ENCODE measurements at places on chromosomes 1 and 21.

DNA sequence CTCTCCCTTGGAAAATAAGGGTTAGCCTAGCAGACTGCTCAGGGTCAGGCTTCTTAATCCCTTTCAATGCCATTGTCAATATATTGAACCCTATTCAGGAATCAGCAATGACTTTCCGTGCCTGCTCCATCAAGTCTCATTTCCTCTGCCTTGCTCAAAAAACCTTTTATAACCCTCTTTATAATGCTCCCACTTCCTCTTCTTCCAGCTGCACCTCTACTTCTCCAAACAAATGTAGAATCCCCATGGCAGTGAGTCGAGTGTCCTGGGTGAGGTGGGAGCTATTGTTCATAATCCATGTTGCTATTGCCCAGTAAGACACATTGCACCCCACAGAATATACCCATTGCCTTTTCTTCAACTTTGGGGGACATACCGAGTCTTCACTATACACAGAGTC, 58.6 kb downstream of the OLIG1 start:
- DNase-seq, result no peak

DNA sequence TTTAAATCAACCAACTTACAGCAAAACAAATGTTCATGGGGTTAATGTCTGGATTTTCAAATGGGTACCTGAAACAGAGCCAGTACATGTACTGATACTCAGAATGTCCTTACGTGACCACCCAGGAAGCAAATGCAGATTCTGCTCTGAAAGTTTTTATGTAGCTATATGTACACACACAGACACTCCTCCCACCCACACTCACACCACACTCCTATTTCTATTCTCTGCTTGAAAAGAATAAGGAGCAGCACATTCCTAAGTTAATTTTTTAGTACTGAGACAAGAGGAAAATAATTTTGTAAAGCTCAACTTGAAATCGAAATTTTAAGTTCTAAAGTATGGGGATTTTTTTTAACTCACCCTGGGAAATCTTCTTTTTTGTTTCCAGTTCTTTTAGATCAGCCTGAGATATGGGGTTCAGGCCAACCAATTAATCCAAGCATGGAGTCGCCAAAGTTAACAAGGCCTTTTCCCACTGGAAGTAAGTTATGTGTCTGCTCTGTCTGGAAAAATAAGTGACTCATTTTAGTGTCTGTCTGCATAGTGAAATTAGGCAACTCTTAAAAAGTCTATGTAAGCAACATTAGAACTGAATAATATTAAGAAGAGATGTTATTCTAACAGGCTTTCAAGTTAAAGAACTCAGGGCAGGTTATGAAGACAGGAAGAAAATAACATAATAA, 75.5 kb upstream of the DYNLT5 start:
- DNase-seq, result no peak

DNA sequence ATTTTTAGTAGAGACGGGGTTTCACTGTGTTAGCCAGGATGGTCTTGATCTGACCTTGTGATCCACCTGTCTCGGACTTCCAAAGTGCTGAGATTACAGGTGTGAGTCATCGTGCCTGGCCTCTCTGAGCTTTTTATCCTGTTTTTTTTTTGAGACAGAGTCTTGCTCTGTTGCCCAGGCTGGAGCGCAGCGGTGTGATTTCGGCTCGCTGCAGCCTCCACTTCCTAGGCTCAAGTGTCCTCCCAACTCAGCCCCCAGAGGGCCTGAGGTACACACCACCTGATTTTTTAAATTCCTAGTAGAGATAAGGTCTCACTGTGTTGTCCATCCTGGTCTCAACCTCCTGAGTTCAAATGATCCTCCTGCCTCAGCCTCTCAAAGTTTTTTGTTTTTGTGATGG, 20.4 kb downstream of the SESN2 start:
- DNase-seq, result no peak

DNA sequence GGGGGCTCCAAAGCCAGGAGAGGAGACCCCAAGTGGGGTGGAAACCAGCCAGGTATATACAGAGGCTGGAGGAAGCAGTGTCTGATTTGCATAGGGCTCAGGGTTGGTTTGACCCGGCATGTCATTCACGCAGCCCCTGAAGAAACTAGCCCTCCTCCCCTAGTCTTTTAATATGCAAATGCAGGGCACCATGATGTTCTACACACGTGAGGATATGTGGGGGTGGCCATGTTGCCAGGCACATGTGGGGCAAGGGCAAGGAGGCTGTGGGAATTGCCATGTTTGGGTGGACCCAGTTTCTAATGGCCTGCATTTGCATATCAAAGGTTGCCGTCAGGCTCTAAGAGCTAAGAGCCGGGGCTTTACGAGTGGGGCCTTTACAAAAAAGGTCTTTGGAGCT, 12.0 kb upstream of the RHOU start:
- no peak for DNase-seq

DNA sequence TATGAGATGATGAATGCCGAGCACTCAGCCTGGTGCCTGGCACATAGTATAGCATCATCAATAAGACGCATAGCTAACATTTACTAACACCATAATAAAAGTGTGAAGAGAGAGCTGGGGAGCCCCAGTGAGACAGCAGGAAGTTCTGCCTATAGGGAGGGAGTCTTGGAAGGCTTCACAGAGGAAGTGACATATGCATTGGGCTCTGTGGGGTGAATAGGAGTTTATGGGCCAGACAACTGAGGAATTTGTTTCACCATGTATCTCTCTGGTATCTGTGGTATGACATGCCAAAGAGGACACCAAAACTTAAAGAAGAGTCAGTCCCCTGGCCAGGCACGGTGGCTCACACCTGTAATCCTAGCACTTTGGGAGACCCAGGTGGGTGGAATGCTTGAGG, 118.3 kb upstream of the TMEM51 start:
- no peak for DNase-seq

GRCh38 chr21:43634618-43635017, 24.7 kb downstream of the HSF2BP start:
- DNase-seq, result no peak

DNA sequence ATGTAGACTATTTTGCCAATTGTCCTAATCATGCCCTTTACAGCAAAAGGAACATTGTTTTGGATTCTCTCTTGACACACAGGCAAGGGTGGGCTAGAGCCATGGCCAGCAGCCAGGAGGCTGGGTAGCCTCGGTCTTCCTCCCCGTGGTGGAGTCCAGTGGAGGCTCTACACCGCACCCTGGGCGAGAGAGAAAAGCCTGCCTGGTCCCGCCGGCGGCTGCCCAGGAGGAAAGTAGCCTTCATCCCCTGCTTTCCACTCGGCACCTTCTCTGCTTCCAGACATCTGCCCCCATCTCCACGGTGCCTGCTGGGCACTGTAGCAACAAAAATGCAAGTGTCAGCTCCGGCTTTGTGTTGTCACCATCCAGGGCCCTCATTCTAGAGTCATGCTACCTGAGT, 21.6 kb downstream of the PROK1 start:
- DNase-seq, result no peak

DNA sequence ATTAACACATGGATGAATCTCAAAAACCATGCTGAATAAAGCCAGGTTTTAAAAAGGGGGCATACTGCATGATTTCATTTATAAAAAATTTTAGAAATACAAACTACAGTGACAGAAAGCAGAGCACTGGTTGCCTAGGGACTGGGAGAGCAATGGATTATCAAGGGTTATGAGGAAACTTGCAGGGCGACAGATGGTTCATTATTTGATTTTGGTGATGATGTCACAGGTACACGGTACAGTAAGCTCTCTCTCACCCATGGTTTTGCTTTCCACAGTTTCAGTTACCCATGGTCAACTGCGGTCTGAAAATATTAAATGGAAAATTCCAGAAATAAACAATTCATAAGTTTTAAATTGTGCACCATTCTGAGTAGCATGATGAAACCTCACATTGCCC, 14.1 kb downstream of the VAMP4 start:
- DNase-seq, result no peak

GRCh38 chr1:200473698-200474371, 64.0 kb upstream of the ZNF281 start:
- DNase-seq, result peak; percentile 9

- no peak for DNase-seq
These were observed 314.7 kb downstream of the AMY1C start for GRCh38 chr1:104064399-104064798.

GRCh38 chr1:2642131-2642559, 9.3 kb upstream of the MMEL1 start:
- DNase-seq, result no peak

- DNase-seq, result peak; percentile 65
These were observed 330.5 kb upstream of the ADGRL2 start for GRCh38 chr1:81470275-81470674.

Data from Kasumi-1 (cell line).